ENCODE measurements at places on chromosomes 13 and 19. TPM values are rescaled to one million over a fixed set of nuclear protein-coding genes. Genes with fewer than 3 reads are reported as not detected.

The MEIOSIN gene
- polyA plus RNA-seq: not detected

The GRWD1 gene
- 20.4 TPM for polyA plus RNA-seq

The SLC10A2 gene
- polyA plus RNA-seq: not detected

The KLF5 gene
- 13.8 TPM for polyA plus RNA-seq

The GZMM gene
- 1.4 TPM for polyA plus RNA-seq

DNA sequence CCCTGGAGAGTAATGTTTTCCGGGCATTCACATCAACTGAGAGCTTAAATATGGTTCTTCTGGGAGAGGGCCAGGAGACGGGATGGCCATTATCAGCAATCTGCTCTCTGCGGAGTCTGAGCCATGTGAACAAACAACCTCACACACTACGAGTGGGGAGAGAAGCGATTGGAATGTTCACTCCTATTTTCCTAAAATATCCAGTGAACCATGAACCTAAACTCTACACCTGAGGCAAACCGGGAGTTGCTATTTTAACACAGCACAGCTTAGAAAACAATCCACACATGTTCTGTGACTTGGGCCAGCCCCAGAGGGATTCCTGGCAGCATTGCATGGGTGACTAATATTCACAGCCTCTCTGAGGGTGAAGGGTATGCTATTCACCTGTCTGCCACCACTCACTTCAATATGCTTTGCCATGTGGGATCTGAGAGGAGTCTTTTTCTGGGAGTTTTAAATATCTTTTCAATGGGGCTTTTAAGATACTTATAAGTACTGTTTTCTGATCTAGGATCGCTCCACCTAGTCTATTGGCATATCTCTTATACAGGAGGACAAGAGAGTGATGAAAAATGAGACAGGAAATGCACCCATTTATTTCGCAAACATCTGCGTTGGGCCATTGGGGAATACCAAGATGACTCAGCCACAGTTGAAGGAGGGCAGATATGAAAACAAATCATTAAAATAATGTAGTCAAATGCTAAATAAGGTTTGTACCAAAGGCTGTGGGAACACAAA is 72.6 kb upstream of the SERP2 start:
- DNase-seq: peak; percentile 29

- DNase-seq: peak; percentile 48
Measured at GRCh38 chr13:23159205-23159759, 21.5 kb upstream of the SGCG start.

DNA sequence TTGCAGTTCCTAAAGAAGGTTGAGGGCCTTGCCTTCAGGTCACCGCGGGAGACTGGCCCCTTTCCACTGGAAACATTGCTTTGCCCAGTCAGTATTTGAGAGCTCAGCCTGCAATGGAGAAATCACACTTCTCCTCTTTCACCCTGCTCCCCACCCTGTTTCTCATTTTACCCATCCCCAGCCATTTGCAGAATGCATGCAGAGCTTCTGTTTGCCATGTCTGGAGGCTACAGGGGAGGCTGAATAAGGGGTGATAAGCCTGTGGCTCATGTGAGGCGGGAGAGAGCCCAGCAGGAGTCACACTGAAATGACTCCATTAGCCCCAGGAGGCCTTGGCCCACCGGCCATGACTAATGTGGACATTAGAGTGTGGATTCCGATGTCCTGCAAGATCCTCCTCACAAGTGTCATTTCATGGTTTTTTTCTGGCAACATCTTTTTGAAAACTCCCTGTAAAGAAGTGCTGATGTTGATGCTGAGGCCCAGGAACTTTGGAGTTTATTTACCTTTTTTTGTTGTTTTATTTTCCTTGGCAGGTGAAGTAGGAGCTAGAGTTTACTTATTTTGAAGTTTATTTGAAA is 6.3 kb downstream of the SPINT2 start:
- no peak for DNase-seq

GRCh38 chr13:50512474-50513299 is 330.8 kb downstream of the DLEU7 start:
- peak; percentile 39 for DNase-seq

DNA sequence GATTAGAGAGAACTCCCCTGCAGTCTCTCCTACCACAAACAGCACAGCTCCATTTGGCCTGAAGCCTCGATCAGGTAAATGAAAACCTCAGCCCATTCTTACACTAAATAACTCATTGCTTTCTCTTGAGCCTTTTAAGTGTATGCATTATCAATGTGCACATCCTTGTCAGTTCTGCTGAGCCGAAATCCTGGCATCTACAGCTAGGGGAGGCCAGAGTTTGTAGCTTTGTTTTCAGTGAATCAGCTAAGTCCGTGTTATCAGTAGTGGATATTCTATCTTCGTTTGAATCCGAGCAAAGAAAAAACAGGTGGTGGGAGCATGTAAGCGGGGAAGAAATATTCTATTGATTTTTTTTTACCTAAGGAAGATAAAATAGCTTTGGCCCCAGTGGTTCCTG is 84.4 kb downstream of the ESD start:
- DNase-seq: peak; percentile 8

GRCh38 chr13:85537601-85538000 is 261.6 kb downstream of the SLITRK6 start:
- DNase-seq: no peak

DNA sequence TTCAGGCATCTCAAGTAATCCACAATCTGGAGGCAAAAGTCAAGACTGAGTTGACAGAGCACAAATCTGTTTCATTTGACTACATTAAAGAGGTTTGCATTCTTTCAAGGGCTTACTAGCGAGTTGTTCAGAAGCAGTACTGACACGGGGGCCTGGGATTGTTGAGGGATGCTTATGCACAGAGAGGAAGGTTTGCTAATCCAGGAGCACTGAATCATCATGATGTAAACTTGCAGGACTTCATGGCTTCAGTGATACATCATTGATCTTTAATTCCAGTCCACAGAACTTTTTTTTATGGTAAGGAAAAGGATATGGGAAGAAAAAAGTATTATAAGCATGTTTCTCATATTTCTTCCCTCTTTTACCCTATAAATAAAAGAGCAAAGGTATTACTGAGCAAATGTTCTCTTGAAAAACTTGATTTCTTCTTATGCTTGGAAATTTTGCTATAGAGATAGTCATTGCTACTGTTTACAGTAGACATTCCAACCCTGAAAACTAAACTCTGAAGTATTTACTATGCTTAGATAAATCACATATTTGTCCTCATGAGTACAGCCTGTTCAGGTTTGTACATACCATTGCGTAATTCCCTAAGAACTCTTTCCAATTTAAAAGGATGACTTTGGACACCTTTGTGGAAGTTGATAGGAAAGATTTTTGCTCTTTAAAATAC is 65.8 kb upstream of the KPNA3 start:
- DNase-seq: no peak

DNA sequence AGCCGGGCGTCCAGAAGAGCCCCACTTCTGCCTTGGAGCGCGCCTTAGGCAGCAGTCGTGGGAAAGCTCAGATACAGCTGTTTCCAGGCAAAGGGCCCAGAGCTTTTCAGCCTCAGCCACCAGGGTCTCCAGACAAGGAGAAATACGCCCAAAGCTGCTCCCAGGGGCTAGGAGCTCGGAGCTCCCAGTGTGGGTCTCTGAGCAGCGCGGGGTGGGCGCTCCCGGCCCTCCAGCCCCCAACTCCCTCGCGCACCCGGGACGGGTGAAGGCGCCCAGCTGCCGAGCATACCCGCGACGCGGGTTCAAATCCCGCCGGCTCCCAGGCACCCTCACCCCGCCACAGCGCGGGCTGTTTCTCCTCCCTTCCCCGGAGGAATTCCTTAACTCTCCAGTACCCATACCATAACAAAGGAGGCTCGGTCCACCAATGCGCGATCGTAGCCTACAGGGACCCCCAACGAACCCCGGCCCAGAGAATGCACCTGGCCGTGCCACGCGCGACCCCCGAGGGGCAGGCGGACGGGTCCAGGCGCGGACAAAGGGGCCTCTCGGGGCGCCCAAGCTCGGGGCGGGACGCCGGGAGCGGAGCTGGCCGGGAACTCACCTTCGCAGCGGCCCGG is 507 bp downstream of the COL4A1 start:
- peak; percentile 56 for DNase-seq

DNA sequence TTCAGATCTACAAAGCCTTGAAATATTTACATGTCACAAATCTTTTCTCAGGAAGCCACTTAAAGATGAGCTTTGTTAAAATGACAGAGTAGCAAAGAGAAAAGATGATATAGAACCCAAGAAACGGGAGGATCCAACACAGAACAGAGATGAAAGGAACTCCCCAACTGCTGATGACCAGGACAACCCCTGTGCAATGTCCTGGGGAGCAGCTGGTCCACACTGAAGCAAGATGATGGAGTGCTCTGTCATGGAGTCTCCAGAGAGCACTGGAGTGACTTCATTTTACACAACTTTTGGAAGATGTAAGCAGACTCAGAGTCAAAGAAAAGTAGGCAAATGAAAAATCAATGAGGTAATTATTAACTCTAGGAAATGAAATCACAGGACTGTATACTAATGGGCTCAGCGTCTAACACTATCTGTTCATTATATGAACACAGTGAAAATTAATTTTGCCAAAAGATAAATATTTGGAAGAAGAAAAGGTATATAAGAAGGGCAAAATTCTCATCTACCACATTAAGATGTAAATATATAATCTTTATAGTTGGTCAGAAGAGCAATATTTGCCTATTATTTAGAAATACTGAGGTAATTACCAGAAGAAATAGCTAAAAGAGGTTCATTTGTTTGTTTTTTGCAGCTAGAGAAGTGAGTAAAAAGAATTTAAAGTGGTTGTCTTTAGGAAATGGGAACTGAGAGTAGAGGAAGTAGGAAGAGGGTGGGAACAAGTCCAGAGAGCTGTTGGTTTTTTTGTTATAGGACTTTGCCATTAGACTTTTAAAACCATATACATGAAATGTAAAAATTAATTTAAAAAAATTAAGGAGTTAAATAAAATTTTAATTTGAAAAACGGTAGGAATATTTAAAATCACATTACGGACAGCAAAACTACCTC is 30.5 kb downstream of the MTRF1 start:
- DNase-seq: no peak

DNA sequence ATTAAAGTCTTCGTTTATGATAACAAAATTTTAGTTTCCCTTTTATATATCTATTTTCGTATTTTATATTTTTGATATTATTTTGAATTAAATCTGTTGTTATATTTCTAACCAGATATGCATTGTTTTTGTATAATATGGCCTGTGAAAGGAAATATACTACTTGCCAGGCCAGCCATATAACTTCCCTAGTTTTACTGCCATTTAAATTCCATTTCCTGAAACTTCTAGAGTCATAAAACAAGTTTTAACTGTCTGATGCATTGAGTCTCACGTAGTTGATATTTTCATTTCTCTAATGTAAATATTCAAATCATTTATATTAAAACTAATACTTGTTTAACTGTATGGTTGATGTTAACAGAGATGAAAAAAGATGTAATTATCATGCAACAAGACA is 13.5 kb downstream of the ESD start:
- no peak for DNase-seq

- DNase-seq: peak; percentile 97
Measured at GRCh38 chr19:46856062-46857022, 4.5 kb upstream of the ARHGAP35 start.

DNA sequence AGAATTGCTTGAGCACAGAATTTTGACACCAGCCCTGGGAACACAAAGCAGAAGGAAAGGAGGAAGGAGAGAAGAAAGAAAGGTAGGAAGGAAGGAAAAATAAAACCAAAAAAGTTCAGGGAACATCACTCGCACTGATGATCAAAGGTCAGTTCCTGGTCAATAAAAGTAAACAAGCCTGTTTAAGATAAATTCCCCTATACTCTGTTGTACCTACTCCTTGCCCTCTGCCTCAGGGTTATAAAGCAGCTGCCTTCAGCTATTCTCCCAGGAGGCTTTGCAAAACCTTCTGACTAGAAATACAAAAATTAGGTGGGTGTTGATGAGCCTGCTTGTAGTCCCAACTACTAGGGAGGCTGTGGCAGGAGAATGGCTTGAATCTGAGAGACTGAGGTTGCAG is 14.9 kb upstream of the ZNF91 start:
- no peak for DNase-seq

GRCh38 chr19:41641879-41642485 is 15.1 kb upstream of the CEACAM4 start:
- peak; percentile 13 for DNase-seq

- DNase-seq: peak; percentile 62
Measured at GRCh38 chr19:55160128-55160985, 2.8 kb upstream of the TNNI3 start.

DNA sequence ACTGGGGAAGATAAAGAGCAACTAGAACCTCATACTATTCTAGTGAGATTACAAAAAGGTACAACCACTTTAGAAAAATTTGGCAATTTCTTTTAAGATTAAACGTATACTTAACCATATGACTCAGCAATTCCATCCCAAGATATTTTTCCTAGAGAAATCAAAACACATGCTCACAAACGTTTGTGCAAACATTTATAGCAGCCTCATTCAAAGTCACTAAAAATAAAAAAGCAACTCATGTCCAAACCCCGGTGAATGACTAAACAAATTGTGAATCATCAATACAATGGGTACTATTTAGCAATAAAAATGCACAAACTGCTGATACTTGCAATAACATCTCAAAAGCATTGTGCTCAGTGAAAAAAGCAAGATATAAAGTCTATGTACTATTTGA is 121.5 kb downstream of the FRY start:
- DNase-seq: no peak

DNA sequence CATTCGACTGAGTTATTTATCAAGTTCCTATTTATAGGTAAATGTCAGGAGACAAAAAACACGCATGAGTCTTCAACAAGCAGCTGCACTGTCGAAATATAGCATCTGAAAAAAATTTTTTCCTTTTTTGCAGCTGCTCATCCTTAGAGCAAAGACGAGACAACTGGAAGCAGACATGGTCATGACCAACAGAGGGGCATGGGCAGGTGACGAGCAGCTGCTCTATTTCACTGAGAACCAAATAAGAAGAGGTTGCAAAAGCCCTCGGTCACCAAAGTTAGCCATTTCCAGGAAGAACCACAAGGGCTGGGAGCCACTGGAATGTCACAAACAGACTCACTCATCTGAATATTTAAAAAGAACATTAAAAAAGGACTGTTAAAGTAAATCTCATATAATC is 22.2 kb downstream of the SOHLH2 start:
- DNase-seq: no peak

GRCh38 chr13:31790992-31791391 is 51.7 kb downstream of the RXFP2 start:
- no peak for DNase-seq

- DNase-seq: no peak
Measured at GRCh38 chr19:9836021-9836420, 903 bp downstream of the PIN1 start.

GRCh38 chr13:21901336-21901735 is 230.5 kb downstream of the FGF9 start:
- peak; percentile 42 for DNase-seq

DNA sequence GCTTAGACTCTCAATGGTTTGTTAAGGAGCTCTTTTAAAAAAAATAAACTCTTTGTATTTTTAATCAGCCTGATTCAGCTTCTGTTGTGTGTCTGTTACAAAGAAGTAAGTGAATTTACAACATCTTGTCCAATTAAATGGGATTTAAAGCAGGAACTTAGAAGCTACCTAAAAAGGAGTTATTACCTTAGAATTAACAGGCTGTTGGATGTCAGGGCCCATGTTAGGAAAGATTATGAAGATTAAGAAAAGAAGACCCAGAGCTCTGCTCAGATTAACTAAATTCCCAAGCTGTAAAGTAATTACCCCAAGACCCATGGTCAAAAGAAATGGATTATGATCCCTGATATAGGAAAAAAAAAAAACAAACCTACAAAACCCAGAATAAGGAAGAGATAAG is 44.1 kb upstream of the ZNF780A start:
- DNase-seq: no peak
